SIG-M5 (cell line): ENCODE measurements at places on chromosomes 5 and 9.

DNA sequence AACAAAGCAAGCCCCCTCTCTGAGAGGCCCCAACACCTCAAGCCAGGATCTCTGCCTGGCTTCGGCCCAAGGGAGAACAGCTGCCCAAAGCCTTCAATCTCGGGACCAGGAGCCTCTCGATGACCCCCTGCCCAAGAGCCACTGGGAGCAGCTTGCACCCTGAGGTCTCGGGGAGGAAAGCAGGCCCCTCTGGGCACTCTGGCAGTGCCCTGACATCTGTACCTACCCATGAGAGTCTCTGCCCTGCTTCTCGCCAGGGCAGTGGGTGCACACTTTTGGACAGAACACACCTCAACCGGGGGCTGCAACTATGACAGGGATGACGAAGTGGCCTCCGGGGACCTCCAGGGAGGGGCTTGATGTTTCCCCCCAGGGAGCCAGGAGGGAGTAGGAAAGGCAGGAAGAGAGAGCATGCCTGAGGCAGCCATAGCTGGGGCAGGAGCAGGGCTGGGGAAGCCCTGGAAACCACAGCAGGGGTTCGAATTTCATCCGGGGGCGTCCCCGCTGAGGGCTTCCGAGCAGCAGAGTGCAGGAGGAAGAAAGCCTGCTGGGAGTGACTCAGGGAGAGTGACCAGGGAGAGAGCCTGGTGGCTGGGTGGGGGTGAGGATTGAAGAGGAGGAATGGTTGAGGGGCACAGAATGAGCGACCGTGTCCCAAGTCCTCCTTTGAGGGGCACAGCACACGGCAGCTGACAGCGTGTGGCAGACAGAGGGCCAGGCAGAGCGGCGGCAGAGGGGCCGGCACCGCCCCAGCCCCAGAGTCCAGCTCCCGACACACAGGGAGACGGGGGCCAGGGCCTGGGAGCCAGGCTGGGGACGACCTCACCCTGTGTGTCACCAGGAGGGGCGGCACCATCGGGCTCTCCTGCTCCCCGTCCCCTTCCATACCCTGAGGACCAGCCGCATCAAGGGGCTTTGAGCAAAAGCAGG, 1.8 kb downstream of the LPCAT1 start:
- DNase-seq, result no peak

- DNase-seq, result no peak
Observed at GRCh38 chr9:86705490-86705889, 241.8 kb downstream of the GAS1 start.

DNA sequence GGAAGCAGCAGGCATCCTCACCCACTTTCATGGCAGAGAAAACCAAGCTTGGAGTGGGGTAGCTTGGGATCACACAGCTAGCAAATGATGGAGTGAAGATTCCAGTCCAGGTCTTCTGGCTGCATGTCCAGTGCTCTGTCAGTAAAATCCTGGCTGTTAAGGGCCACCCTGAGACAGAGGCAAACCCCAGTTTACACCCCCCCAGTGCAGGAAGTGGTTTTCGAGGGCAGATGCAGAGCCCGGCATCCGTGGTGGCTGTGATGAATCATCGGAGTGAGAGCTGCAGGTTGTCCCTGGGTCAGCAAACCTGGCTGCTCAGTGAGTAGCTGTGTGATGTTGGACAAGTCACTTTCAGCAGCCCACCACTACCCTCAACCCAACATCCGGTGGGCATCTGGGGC, 115.4 kb downstream of the RGS3 start:
- DNase-seq, result peak; percentile 50

DNA sequence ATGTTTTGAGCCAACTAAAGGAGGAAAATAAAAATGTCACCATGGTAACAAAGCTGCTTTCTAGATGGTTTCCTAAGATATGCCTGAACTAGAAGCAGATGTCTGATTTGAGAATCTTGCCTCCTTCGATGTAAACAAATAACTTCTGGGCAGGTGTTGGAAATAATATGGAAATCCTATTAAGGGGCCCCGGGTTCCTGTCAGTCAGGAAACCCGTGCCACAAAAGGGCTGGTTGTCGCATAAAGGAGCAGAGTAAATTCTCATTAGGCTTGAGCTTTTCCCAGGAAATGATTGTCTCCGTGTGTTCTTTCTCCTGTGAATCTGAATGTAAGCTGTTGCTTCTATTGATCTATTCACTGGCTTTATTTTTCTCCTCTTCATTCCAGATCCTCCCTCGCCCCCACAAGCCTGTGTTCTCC, 90.8 kb downstream of the TLE4 start:
- no peak for DNase-seq

GRCh38 chr5:59416451-59416850, 477.1 kb downstream of the PDE4D start:
- DNase-seq, result no peak

DNA sequence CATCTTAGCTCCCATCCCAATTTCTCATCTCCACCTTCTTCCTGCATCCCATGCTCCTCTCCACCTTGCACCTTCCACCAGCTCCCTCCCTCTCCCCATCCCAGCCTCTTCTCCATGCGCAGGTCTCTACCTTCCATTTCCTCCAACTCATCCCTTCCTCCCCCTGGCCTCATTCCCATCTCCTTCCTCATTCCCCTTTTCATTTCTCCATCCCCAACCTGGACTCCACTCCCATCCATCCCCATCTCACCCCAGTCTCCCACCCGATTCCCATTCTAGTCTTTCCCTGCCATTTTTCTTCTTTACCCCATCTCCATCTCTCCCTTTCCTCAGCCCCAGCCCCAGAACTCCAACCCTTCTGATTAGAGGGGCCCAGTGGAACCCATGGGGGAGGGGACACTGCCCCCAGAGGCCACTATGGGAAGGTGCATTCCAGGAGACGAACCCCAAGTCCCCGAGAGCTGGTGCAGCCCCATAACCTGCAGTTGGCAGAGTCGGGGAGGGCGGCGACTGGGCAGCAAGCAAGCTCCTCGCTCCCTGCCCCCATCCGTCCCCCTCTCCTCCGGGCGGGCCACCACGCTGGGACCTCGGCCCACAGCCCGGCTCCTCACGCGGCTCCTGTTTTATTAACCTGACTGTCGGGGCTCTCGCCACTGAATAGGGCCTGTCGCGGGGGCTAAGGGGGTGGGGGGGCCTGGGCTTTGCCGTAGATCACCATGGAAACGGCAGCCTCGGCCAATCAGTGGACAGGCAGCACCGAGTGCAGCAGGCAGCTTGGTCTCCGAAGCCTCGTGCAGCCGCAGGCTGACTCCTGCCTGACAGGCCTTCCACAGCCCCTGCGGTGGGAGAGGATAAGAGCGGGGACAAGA, 66.7 kb downstream of the PCDH1 start:
- no peak for DNase-seq

DNA sequence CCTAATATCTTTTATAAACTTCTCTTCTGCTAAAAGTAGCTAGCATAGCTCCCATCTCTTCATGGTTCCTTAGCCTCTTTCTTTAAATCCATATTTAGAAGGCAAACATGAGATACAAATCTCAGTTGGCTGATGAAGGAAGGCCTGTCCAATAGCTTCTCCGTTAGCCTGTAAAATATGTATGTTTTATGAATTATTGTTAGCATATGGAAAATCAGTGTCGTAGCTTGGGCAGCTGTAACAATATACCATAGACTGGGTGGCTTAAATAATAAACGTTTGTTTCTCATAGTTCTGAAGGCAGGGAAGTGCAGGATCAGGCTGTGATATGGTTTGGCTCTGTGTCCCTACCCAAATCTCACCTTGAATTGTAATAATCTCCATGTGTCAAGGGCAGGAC, 63.8 kb downstream of the PBX3 start:
- no peak for DNase-seq

GRCh38 chr5:94745786-94746730, 127.6 kb downstream of the SLF1 start:
- no peak for DNase-seq

DNA sequence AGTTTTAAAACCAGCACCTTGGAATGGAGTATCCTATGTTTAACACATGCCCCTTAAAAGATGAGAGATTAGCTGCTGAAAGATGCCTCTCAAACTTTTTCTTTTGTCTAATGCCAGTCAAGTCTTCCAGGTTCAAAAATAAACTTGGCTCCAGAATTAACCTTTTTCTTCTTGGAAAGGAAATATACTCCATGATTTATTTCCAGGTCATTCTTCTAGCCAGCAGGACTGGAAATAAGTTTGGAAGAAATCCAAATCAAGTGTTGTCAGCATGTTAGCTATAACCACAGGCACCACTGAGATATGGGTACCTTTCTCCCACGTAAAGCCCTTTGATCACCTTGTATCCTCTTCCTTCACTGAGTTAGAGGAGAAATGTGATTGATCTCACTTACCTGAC, 56.1 kb downstream of the NLN start:
- no peak for DNase-seq

DNA sequence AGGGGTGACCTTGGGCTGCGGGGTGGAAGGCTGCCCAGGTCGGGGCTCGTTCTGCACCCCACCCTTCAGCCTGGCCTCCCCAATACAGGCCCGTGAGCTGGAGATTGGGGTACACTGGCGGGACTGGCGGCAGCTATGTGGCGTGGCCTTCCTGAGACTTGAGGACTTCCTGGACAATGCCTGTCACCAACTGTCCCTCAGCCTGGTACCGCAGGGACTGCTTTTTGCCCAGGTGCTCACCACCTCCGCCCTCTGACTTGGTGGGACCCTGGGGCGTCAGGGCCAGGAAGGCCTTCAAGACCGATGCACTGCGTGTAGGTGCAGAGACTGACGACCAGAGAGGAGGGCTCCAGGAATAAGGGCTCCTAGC, 10.5 kb downstream of the ZDHHC12 start:
- DNase-seq, result no peak

DNA sequence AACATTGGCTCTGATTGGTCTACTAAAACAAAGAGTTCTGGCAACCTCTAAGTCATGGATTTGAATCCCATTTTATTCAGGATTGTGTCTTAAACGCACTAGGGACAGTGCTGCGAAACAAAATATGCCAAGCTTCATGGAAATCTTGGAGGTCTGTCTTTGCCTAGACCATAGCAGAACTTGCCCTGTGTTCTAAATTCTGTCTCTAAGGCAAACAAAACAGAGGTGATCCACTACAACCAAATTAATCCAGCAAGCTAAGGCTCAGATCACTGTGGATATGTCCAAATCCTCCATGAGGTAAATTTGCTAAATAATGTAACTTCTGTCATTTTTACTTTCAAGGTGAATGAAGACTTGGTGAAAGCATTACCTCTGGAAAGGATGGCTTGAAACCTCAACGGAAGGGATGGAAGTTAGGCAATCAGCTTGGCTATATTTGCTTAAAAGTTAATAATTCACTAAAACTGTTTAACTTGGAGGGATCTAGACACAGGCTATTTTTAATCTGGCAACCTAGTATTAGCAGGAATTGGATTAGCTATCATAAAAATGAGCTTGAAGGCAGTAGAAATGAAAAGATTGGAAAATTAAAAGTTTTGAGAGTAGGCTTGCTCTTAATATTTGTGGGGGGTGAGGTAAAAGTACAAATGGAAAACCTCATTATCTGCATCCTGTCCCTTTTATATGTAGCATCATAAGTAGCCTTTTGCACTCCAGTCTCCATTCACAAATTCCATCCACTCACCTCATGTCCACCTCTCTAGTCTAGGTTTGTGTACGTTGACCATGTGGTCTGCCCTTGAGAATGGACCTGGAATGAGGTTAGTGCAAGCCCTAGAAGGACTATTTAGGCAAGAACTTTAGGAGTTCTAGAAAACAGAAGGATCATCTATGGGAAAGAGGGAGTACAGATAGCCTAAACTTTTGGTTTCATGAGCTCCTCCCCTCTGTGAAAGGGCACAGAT, 176.2 kb downstream of the SMC2 start:
- no peak for DNase-seq

DNA sequence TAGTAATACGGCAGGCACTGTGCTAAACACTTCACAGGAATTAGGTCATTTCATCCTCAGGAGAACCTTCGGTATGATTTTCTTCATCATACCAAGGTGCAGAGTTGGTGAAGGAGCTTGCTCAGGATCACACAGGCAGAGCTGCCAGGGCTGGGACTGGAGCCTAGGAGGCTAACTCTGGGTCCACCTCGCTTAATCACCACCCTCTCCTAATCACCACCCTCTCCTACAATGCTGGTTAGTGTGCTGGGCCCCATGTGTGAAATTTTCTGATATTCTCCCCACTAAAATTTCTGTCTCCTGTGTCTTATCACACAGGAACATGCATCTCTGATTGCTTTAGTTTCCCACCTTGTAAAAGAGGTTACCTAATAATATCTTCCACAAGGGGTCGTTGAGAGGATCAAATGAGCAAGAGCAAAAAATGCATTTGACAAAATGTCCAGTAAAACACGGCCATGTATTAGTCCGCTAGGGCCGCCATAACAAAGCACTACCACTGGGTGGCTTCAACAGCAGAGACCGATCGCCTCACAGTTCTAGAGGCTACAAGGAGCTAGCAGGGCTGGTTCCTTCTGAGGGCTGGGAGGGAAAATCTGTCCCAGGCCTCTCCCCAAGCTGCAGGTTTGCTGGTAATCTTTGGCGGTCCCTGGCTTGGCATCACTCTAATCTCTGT, 128.2 kb upstream of the NFIB start:
- no peak for DNase-seq

- DNase-seq, result no peak
Observed at GRCh38 chr5:65986050-65986451, 59.7 kb downstream of the ERBIN start.

DNA sequence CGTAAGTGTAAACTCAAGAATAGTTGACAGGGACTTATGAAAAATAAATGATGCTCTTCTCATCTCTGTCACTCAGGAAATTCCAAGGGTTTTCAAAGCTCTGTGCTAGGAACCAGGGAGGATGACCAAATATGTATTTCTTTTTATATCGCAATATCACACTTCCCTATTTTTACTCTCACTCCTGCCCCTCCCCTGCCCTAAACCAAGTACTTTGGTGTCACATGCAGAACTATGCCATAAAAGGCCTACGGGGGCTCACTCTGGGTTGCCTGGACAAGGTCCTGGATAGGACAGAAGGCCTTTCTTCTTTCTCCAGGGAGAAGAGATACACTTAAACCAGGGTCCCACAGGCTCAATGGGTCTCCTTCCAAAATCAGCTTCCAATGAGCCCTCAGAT, 8.3 kb upstream of the RETREG1 start:
- peak; percentile 56 for DNase-seq

DNA sequence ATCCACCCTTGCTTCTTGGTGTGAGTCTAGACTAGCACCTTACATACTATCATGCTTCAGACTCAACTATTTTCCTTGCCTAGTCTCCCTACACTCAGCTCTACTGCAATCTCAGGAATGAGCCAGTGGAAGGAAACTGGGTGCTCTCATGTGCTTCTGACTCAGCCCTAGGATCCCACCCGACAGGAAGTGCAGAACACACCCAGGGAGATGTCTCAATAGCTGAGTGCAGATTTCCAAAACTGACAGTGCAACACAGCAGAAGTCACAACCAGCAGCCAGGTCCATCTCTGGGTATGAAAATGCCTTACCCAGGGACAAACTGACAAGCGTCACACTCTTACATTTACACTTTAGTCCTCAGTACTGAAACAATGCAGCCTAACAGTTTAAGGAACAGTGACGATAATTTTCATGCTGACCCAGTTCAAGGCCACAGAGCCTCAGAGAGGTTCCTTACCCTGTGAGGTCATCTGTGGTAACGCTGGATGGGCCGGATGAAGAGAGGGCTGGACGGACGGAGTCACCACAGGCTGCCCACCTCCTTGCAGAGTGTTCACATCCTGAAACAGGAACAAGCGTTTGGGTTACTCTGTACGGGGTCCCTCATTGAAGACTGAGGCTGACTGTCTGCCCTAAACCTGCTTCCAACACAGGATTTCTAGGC, 33.0 kb downstream of the FKBP15 start:
- peak; percentile 34 for DNase-seq
